ENCODE measurements at places on chromosomes 12 and 14. TPM values are rescaled to one million over a fixed set of nuclear protein-coding genes. Genes with fewer than 3 reads are reported as not detected.

GPN3 gene
- total RNA-seq, result 16.9 TPM

SOAT2 gene
- total RNA-seq, result 0.73 TPM

SERPINA5 gene
- total RNA-seq, result not detected

FOS gene
- total RNA-seq, result 18.7 TPM

HOXC12 gene
- not detected for total RNA-seq

BRF1 gene
- 42.2 TPM for total RNA-seq

FSCB gene
- not detected for total RNA-seq

SSTR1 gene
- not detected for total RNA-seq

EML5 gene
- total RNA-seq, result 1.6 TPM

SSPN gene
- not detected for total RNA-seq

TXNRD1 gene
- 81.0 TPM for total RNA-seq

CLEC2A gene
- not detected for total RNA-seq

EXOC3L4 gene
- total RNA-seq, result not detected

TAS2R9 gene
- total RNA-seq, result not detected

DHRS2 gene
- 0.24 TPM for total RNA-seq

GALNT4 gene
- total RNA-seq, result 16.3 TPM

Data from activated naive CD4-positive, alpha-beta T cell treated with anti-CD3 and anti-CD28 coated beads, Interleukin-2, amount 10 ng/mL, durations not matched to agents 5 hours and 36 hours (primary cell).